ENCODE measurements at places on chromosomes 2 and 18.

GRCh38 chr2:202124286-202124685 lies 51.2 kb downstream of the KIAA2012 start:
- no peak for DNase-seq

GRCh38 chr18:66729442-66730239 lies 125.8 kb upstream of the CDH19 start:
- no peak for DNase-seq

DNA sequence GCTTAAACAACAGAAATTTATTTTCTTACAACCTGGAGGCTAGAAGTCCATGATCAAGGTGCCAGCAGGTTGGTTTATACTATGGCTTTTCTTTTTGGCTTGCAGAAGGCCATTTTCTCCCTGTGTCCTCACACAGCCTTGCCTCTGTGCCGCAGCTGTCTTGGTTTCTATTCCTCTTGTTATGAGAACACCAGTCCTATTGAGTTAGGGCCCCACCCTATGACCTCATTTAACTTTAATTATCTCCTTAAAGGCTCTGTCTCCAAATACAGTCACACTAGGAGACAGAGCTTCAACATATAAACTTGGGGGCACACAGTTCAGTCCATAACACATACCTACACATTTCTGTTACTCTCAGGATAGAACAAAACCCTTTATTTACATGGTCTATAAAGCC lies 17.3 kb upstream of the RHOB start:
- no peak for DNase-seq

GRCh38 chr18:6039055-6039454 lies 143.7 kb upstream of the TMEM200C start:
- DNase-seq: no peak

DNA sequence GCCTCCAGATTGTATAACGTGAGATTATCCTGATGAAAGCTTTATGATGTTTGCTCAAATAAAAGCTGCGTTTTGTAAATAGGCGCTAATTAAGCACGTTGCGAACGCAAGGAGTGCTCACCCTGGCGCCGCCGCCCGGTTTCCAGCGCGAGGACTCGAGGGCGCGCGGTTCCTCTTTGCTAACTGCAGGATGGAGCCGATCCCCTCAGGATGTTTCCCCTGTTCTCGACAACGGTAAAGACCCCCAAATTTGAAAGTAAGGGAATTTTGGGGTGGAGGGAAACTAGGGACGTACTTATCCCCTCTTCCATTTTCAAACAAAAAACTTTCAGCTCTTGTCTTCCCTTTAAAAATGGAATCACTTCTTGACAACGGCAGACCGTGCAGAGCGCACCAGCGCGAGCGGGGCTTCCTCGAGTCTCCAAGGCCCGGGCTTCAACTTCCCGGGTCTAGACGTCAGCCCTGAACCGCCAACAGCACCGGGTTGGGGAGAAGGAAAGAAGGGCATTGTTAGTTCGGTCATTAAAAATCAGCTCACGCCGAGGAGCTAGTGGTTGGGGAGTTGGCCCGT lies 1.1 kb upstream of the GBX2 start:
- DNase-seq: no peak

DNA sequence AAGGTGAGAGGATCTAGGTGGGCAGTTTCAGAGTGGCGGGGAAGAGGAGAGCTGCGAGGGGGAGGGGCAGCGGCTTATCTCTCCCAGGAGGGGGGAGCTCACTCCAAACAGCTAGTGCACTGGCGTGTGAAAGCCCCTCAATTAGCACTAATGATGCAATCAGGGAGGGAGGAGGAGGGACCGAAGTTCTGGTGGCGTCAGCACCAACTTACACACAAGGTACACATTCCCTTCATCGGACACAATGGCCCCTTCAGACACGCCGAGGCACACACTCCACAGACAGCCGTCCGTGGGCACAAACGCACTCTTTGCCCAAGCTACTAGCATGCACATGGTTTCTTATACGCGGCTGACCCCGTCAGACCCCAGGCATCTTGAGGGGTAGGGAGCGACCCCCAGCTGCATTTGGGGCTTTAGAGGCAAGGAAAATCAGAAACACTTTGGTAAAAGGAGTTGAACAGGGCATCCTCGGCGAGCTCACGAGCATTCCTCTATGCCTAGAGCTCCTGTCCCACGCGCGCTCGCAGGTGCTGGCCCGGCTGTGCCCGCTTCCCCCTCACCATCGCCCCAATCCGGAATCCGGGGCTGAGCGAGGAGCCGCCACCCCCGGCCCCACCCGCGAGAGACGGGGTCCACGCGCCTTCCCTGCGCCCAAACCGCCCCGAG lies 868 bp upstream of the PKDCC start:
- no peak for DNase-seq

- no peak for DNase-seq
These were observed 222.9 kb downstream of the ZBTB7C start for GRCh38 chr18:48186131-48186766.

- no peak for DNase-seq
These were observed 286.3 kb downstream of the OSR1 start for GRCh38 chr2:19072161-19072560.
